ENCODE measurements at places on chromosomes 5 and 9.

- no peak for DNase-seq
These were observed 35.4 kb upstream of the TMC1 start for GRCh38 chr9:72485821-72486593.

- DNase-seq = no peak
These were observed 55.5 kb downstream of the TENT4A start for GRCh38 chr5:6768590-6769230.

DNA sequence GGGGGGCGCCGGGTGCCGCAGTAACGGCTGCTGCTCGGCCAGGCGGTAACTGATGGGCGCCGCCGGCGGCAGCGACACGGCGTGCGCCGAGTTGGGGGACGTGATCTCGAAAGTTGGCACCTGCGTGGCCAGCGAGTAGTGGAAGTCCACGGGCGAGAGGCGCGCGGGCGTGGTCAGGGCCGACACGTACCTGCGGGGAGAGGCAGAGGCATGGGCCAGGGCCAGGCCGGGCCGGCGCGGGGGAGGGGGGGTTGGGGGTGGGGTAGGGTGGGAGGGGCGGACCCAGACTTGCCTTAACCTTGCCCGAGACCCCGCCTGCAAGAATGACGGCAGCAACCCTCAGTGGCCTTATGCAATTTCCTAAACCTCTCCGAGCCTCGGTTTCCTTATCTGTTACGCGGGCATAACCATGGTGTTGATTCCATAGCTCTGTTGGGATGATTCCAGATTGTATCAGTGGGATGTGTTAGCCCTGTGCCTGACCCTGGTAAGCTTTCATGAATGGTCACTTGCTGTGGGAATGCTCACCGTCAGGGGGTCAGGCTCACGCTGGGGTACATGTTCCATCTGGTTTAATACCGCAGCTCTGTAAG, 53.0 kb downstream of the PSD2 start:
- no peak for DNase-seq

DNA sequence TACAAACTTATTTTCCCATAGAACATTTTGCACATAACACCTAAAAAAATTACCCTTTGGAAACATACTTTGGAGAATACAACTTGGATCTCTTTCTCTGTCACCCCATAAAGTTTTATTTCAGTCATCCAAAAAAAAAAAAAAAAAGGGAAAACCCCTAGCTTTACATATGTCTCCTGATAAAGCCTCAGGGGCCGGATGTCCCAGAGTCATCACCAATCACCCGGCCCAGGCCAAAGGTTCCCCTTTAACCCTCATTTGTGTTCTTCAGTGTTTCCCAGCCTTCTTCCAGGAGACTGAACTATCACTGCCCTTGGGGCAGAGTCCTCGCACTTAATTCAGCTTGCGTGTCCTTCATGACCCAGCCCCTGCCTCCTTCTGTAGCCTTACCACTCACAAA, 28.8 kb downstream of the ANXA6 start:
- DNase-seq = no peak

DNA sequence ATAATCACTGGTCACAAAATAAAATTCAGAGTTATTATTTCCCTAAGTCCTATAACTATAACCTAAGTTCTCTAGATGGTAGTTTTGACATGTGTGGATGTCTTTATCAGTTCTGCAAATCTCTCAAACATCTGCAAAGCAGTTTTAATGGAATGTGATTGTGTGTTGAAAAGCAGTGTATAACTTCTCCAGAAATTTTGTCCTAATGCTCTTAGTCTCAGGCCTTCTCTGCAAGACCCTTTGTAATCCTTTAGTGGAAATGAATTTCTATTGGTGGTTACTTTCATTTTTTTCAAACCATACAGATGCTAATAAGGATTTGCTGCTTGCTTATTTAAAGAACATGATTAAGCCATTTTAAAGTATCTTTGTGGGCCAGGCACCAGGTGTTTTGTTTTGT, 75.5 kb upstream of the LHFPL2 start:
- DNase-seq = no peak

- no peak for DNase-seq
These were observed 15.1 kb upstream of the NCS1 start for GRCh38 chr9:130157079-130157478.

- no peak for DNase-seq
These were observed 34.7 kb downstream of the DAP start for GRCh38 chr5:10726179-10726912.

DNA sequence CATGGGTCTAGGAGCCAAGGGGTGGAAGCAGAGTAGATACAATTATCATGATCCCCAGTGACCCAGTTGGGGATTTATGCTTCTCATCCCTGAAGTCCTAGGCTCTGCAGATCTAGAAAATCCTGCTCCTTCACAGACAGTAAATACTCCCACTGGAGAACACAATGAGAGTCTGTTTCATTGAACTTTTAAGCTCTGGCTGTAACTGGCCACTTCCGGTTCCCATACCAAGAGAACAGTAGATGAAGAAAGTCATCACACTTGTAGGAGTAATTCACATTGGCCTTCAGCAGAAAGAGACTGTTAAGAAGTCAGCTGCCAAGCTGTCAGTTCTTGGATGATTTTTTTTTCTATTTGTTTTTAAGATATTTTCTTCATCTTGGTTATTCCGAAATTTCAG, 597.1 kb downstream of the ACTL7B start:
- no peak for DNase-seq

DNA sequence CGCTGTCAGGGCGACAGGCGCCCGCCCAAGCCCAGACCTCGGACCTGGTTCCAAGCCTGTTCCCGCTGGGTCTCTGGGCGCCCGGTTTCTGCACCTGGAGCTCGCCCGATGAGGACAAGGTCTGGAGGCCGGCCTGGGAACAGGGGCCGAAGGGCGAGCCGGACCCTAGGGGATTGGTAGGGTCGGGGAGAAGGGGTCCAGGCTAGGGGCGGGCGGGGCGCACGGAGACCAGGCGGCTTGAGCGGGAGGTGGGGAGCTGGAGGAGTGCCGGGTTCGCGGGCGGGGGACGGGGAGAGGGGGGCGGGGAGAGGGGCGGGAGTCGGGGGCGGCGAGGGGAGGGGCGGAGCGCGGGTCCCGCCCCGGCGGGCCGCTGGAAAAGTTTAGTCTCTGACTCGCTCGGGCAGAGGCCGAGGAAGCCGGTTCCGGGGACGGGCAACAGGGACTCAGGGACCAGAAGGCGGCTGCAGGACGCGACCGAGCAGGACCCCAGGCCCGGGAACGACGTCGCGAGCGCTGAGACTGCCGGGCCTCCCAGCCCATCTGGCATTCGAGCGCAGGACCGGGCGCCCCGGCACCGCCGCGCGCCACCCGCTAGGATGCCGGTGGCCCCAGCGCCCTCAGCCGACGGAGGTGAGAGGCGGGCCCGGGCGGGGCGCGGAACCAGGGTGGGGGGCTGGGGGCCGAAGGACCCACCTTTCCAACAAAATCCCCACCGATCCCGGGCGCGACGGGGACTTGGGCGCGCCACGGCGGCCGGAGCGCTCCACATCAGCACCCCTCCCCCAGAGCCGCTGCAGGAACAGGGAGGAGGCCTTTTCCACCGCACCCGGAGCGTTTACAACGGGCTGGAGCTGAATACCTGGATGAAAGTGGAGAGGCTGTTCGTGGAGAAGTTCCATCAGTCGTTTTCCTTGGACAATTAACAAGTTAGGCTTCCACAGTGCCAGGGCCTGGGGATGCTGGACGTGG, at the start of gene S1PR3:
Gene S1PR3, plus strand, starts transcription at position 403 of the 969 bp plus-strand sequence. CDS start 9,733 bp downstream, outside the sequence.
- peak; percentile 61 for DNase-seq

DNA sequence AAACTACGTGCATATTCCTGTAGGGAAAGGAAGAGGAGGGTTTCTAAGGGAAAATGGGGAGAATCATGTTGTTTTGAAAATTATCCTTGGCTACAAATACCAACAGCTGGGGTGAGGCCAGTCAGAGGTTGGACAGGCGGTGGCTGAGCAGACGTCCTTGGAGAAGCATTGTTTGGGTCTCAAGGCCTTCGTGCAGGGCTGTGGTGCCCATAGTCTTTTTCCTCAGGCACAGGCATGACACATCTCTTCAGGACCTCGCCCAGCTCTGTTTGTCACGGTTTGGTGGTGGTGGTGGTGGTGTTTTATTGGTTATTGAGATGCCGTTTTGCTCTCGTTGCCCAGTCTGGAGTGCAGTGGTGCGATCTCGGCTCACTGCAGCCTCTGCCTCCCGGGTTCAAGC, 27.8 kb upstream of the EGFL7 start:
- DNase-seq = peak; percentile 46

GRCh38 chr9:83932011-83932410, 10.8 kb upstream of the KIF27 start:
- DNase-seq = no peak

- no peak for DNase-seq
These were observed 159.9 kb downstream of the MLLT3 start for GRCh38 chr9:20462410-20462809.

DNA sequence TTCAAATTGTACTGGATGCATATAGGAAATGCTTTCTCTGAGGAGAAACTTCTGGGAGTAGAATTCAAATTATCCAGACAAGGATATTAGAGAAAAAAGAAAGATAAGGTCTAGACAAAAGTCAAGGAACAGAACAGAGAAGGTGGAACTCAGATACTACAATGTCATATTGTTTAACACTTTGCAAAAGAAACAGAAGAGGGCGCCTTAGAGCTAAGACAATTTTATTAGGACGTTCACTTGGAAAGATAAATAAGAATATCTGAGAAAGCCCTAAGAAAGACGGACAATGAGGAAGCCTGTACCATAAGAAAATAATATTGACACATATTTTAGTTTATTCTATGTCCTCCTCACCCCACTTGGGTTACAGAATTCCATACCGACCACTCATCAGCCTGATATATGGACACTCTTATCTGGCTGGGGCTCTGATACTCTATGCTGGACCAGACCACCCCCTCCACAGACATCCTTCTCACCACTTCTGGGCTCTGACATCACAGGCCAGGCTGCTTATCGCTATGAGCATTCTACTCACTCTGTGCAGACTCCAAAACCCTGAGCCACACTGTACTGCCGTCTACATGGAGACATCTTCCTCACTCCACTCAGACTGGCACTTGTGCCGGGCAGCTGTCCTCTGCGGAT, 9.1 kb upstream of the AK3 start:
- DNase-seq = no peak

- DNase-seq = no peak
These were observed 6.4 kb downstream of the PDLIM7 start for GRCh38 chr5:177490992-177491391.

GRCh38 chr5:126414874-126415502, 8.2 kb upstream of the GRAMD2B start:
- no peak for DNase-seq

GRCh38 chr5:38284384-38284783, 26.0 kb downstream of the EGFLAM start:
- no peak for DNase-seq

- DNase-seq = peak; percentile 99
These were observed 72.4 kb upstream of the CXCL14 start for GRCh38 chr5:135651156-135651555.

DNA sequence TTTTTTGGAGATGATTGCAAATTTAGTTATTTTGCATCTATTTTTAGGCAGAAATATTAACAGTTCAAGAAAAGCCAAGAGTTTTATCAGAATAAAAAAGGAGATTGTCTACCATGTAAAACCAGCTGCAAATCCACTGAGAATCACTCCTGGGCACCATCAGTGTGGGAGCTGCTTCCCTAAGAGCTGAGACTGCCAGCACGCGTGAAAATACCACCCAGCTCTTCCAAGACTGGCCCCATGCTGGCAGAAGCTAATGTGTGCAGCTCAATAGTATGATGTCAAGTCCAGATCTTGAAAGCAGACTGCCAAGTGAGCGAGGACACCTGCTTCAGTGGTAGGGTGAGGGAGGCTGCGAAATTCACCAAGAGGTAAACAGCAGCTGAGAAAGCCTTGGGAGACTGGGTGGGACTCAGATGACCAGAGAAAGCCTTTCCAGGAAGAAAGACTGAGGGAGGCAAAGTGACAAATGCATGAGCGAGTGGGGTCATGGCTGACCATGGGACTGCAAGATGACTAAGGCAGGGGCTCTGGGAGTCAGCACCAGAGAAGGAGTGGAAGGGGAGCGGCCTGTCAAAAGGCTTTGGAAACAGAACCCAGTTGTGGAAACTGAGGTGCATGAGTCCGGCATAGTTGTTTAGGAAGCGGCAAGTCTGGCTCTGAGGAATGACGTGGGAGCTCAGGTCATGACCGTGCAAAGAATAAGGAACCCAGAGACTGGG, 200.9 kb downstream of the GADD45G start:
- DNase-seq = no peak

GRCh38 chr9:8282535-8282934, 483.0 kb upstream of the DMAC1 start:
- no peak for DNase-seq

DNA sequence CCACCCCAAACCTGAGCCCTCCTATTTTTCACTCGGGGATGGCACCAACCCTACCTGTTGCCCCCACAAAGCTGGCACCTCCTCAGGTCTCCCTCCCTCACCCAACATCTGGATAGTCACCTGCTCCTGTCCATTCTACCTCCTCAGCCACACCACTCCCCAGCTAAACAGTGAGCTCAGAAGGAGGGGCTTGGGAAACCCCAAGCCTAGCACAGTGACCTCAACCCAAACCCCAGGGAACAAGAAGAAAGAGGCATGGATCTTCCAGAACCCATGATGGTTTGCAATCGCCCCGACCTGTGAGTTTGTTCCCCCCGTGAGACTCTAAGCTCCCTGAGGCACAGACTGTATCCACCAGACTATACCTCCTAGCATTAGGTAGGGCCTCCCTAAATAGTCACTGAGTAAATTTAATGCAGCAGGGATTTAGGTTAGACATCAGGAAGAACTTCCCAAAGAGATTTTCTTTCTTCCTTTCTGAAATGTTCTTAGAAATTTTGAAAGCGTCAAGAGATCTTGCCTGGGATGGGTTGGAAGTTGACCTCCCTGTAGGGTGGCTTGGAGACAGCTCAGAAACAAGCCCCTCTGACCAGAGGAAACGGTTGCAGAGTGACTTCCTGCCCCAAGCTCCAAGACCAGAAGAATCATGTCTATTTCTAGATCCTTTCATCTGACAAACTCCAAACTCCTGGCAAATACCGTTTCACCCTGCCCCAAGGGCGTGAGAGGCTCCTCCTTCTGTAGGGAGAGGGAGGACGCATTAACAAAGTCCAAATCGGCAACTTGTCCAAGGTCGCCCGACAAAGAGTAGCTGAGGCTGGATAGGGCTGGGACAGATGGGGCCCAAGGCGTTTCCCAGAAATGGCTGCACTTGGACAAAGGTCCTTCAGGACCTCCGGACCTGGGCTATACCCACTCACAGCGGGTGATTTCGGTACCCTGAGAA, 4.1 kb downstream of the FIBCD1 start:
- peak; percentile 59 for DNase-seq

GRCh38 chr5:52983731-52984636, 5.2 kb upstream of the ITGA2 start:
- peak; percentile 41 for DNase-seq

- DNase-seq = no peak
These were observed 111.8 kb downstream of the WDR70 start for GRCh38 chr5:37490931-37491330.
